PC-3 (cell line): ENCODE measurements at places on chromosomes 16 and 17. TPM values are rescaled to one million over a fixed set of nuclear protein-coding genes. Genes with fewer than 3 reads are reported as not detected.

MT1H gene
- total RNA-seq, result not detected in 2 replicates

SULT1A2 gene
- 0.17 TPM in 1 of 2 replicates, not detected in the other for total RNA-seq

BAIAP3 gene
- 13.1 and 18.2 TPM in 2 replicates for total RNA-seq

GP1BA gene
- not detected in 2 replicates for total RNA-seq
